ENCODE measurements at places on chromosomes 16 and 17.

DNA sequence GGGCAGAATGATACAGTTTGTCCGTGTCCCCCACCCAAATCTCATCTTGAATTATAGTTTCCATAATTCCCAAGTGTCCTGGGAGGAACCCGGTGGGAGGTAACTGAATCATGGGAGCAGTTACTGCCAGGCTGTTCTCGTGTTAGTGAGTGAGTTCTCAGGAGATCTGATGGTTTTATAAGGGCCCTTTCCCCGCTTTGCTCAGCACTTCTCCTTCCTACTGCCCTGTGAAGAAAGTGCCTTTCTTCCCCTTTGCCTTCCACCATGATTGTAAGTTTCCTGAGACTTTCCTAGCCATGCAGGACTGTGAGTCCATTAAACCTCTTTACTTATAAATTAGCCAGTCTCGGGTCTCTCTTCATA lies 28.9 kb upstream of the SEC14L1 start:
- DNase-seq: no peak

DNA sequence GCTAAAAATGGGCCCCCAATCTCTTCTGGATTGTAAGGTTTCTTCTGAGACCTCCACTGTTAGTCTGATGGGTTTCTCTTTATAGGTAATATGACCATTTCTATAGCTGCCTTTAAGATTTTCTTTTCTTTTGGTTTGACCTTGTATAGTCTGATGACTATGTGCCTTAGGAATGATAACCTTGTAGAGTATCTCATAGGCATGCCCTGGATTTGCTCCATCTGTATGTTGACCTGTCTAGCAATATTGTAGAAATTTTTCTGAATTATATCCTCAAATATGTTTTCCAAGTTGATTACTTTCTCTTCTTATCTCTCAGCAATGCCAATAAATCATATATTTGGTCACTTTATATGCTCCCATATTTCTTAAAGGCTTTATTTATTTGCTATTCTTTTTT lies 1403.8 kb upstream of the GOT2 start:
- DNase-seq: peak; percentile 14

GRCh38 chr17:57569853-57570252 lies 175.2 kb downstream of the CCDC182 start:
- no peak for DNase-seq

GRCh38 chr16:83402160-83402814 lies 405.5 kb upstream of the HSBP1 start:
- peak; percentile 71 for DNase-seq

DNA sequence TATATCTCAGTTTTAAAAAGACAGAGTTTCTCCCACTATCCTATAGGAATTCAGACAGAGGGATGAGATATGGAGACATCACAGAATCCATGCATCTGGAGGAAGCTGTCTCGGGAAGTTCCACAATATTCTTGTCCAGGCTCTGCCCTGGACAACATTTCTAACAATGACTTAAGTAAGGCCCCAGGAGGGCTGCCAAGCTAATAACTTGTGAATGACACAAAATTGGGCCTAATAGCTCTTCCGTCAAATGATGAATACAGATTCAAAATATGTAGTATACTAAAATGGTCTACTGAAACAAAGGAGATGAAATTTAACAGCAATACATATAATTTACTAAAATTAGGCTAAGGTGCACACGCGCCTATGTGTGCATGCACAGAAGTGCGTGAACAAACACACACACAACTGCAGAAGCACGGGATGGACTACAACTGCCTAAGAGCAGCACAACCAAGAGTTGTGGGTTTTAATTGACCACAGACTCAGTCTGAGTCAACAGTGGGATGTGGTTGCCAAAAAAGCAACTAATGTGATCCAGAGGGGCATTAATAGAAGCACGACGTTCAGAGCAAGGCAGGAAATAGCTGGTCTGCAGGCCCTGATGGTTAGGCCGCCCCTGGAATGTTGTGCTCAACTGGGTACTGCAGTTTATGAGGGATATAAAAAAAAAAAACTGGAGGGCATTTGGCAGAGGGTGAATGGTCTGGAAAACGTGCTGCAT lies 26.3 kb upstream of the HS3ST2 start:
- DNase-seq: peak; percentile 94

GRCh38 chr17:33291248-33292200 lies 1.6 kb downstream of the ASIC2 start:
- DNase-seq: peak; percentile 16

DNA sequence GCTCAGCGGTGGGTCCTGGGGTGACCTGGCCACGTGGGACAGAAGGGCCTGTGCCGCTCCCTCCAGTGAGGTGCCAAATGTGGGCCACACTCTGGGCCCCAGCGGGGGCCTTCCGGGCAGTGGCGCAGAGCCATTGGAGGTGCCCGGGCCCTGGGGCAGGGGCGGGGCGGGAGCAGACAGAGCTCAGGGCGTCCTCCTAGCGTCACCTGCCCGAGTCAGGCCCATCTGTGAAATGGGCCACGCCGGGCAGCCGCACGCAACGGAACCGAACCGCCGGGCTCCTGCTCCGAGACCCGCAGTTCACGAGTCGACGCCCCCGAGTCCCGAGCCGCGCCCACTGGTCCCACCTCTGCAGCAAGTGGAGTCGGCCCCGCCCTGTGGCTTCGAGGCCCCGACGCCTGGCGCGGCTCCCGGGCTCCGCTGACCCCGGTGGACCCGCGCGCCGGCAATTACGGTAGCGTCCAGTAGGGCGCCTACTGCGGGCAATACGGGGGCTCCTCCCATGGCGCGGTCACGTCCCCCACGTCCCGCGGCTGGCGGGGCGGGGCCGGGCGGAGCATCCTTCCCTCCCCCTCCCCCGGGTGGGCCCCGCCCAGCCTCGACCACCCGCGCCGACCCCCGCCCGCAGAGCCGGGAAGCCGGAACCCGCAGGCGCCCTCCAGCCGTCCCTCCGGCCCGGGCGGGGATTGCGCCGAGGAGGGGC lies 1.9 kb downstream of the SLC16A3 start:
- peak; percentile 86 for DNase-seq

- no peak for DNase-seq
Observed at GRCh38 chr17:44171931-44172455, 1.5 kb downstream of the ASB16 start.

All from fibroblast of skin of abdomen (primary cell).